Tongue (tissue), 3 donors: ENCODE measurements at places on chromosomes 7 and 10.
A peak's percentile ranks its signal among the peaks of the same experiment; 100 is the strongest.

GRCh38 chr7:135342887-135343286 lies 109.2 kb downstream of the STRA8 start:
- peak; percentile 69 for DNase-seq

GRCh38 chr10:31147210-31147608 lies 115.5 kb upstream of the ZNF438 start:
- no peak for DNase-seq

GRCh38 chr10:75538144-75538543 lies 106.7 kb downstream of the LRMDA start:
- DNase-seq = no peak

- no peak for DNase-seq
Observed at GRCh38 chr10:92421550-92421949, 130.6 kb downstream of the MARCHF5 start.

DNA sequence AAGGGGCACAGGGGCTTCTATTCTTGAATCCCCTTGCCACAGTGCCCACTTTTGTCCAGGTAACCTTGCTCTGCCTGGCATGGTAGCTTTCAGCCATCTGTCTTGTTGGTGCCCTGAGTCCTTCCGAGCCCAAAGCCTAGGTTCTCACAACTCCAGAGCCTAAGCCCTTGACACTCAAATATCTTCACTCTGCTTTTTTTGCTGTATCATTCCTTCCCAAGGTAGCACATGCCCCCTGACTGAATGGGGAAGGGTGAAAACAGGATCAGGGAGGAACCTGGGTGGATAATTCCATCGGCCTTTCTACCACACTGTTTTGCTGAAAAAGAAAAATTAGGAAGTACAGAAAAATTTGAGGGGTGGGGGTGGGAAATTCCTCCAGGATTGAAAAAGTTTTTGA lies 37.6 kb downstream of the LDB3 start:
- DNase-seq = no peak

DNA sequence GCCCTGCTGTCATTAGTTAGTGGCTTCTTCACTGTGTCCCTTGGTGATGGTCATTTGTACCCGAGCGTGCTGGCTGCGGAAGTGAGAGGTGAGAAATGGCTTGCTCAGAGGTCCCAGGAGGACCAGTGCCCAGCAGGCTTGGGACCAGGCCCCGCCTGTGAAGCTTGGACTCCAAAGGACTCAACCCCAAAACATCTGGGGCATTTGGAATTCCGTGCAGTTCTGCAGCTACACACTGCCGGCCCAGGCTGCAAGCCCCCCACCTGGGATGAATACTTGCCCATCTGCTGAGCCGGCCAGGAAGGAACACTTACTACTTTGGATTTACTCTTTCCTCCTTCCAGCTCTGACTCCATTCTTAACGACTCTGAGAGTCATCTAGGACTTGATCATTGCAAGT lies 18.0 kb downstream of the ECHDC3 start:
- no peak for DNase-seq

DNA sequence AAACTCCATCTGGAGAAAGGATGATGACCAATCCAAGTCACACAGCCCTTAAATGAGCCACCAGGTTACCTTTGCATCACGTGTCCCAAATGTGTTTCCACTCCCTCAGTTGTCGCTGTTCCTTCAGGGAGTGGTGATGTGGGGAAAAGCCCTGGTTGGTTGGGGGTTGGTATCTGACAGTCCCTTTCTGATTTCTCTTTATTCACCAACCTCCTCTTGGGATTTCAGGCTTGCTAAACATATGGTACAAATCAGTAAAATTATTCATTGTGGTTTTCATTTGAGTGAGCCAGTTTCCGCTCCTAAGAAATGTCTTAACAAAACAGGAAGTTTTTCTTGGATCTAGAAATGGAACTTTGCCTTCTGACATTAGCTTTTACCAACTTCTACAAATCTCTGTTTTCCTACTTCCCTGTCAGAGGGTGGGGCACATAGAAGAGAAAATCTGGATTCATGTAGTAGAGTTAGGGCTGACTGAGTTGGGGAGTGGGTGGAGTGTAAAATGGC lies 40.0 kb upstream of the KMT2E start:
- no peak for DNase-seq

GRCh38 chr7:53602817-53603418 lies 567.5 kb downstream of the POM121L12 start:
- DNase-seq = no peak

- peak; percentile 38 for DNase-seq
Observed at GRCh38 chr10:120431251-120431651, 25.8 kb upstream of the PLPP4 start.

DNA sequence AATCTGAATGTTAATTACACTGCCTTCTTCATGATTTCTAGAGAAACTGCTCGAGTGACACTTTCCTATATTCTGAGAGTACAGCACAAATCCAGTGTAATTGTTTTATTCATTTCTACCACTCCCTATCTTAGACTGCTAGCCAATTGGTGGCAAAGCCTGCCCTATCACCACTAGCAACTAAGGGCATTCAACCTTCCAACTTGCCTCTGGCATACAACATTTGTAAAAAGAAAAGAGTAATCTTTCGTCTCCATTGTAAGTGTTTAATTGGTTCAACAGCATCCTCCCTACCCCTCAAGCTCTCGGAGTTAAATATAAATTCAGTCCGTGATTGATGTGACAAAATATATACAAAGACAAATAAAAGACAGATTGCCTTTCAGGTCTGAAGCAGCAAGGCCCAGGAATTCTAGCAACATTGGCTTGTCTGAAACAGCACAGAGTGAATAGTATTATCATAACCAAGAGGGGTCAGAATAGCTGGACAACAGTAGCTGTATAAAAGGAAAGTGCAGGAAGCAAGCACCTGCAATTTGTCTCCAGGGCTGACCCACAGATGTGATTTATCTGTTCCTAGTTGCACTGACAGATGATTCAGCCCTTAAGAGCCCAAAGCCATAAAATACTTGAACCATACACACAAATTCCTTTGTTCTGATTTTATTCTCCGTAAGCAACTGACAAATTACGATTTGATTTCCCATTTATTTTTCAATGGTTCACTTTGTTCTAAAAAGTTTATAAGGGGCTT lies 47.6 kb upstream of the ANKRD1 start:
- no peak for DNase-seq

GRCh38 chr10:104309980-104310978 lies 28.0 kb downstream of the ITPRIP start:
- DNase-seq = no peak

DNA sequence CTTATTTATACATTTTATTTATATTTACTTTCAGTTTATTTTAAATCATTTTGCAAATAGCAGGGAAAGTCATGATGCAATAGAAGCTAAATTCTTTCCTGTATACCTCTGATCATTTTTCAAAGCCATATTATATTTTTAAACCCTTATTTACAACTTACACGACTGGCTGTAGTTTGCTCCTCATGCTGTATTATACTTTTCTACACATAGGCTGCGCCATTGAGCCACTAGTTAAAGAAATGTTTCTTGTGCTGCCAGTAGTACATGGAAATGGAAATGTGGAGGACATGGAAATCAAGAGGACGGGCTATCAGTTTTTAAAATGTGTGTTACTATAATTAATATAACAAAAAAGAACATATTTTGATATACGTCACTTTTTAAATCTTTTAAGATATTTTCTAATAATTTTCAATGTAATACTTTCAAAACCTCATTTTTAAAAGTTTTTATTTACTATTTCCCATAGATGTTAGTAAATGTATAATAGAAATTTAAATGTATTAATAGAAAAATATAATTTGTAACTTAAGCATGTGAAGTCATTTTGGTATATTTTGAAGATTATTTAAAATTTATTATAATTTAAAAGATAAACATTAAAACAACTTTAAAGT lies 118.5 kb downstream of the VTI1A start:
- DNase-seq = peak; percentile 89

- peak; percentile 56 for DNase-seq
Observed at GRCh38 chr7:134593530-134594392, 44.9 kb downstream of the AKR1B15 start.

DNA sequence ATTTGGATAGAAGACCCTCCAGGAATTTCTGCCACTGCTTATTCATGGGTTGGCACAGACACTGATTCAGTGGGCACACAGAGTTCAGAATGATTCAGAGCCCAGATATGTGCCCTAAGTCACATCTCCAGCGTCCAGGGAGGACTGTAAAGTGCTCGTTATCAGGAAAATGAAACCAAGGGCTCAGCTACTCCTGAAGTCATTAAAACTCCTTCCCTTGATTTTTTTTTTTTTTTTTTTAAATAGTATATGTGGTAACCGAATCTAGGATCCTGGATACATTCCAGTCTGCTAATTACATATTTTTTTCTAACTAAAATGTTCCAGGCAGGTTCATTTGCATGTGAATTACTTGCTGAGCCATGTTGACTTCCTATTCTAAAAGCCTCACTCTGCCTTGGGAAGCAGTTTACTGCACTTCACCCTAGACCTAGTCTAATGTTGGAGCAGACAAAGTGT lies 34.7 kb downstream of the MET start:
- DNase-seq = no peak

- DNase-seq = no peak
Observed at GRCh38 chr10:20058135-20058534, 241.9 kb downstream of the PLXDC2 start.

- no peak for DNase-seq
Observed at GRCh38 chr10:90304533-90304932, 553.3 kb downstream of the HTR7 start.

DNA sequence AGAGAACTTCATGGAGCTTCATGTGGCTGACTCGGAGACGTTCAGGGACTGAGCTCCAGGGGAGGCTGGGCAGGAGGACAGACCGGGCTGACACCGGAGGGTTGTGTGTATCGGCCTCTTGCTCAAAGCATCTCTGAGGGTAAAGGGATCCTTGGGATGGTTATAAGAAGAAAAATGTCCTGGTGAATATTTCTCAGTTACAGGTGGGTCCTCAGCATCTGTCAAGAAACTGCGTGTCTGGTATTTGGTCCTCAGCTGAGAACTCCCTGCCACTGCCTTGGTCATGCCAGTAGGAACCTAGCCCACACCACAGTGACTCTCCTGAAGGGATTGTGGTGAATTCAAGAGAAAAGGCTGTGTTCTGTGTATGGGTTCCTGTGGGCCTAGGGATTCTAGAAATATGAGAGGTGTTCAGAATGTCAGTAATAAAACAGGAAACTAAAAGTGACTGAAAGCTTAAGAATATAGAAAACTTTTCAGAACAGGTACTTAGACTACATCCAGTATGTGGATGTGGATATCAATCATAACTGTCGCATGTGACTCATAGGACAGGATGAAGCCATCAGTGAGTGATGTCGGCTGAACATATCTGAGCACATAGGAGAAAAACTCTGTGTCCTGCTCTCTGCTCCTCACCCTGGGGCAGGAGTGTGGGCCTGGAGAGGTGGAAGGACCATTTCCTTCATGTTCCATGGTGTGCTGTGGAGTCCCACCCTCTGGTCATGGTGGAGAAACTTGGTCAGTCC lies 28.4 kb downstream of the MBL2 start:
- no peak for DNase-seq

- DNase-seq = no peak
Observed at GRCh38 chr7:44288811-44289340, 36.5 kb downstream of the CAMK2B start.

DNA sequence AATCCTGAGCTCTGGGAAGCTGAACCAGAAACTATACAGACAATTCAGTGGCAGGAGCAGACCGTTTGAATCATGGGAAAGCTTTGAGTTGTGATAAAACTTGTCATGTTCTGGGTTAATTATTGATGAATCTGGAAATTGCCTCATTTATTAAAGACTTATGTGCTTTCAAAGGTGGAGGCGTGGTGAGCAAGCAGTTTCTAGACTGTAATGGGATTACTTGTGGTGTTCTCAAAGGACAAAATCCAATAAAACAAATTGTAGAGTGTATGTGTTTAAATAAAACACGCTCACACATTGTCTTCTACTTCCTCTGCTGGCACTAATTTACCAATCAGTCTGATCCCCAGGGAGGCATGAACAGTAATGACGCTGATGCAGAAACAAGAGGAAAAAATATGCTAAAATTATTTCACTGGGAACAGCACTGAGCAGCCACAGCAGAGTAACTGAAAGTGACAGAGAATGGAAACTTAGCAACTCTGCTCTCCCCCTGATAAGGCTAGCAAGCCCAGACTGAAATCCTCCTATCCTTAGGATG lies 25.1 kb downstream of the PARD3 start:
- DNase-seq = no peak

GRCh38 chr7:93359520-93360198 lies 127.5 kb downstream of the VPS50 start:
- no peak for DNase-seq

DNA sequence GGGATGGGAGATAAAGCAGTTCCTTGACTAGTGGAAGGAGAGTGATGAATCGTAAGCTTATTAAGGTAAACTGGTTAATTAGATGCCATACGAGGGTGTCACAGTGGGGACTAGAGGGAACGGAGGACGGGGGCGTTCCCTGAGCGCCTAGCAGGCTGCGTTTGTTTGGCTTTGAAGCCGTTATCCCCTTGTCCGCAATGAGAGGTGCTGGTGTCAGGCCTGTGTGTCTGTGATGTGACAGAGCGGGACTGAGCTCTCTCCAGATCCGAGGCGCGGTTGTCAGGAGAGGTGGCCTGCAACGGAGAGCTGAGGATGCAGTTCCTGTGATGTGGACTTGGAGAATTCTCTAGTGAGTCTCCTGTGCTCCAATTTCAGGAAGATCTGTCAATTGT lies 60.0 kb upstream of the PRPS1L1 start:
- no peak for DNase-seq

- no peak for DNase-seq
Observed at GRCh38 chr7:149853157-149853556, 15.0 kb downstream of the ZNF862 start.

DNA sequence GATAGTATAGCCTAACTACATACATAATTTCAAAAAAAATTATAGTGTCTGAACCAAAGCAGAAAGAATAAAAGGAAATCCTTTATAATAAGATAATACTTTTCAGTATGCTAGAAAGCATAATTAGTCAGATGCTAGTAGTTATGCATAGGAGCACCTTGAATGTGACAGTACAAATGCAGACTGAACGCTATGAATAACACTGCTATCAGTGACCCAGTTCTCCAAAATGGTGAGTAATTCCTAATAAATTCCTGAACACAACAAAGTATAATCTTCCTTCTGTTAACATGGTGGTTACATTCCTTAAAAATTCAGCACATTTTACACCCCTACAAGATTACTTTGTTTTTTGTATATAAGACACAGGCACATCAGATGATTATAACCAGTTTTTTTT lies 1.2 kb upstream of the CHPF2 start:
- no peak for DNase-seq

- DNase-seq = no peak
Observed at GRCh38 chr10:75779276-75779675, 347.9 kb downstream of the LRMDA start.

- DNase-seq = no peak
Observed at GRCh38 chr10:88409236-88409635, 173.9 kb downstream of the RNLS start.

DNA sequence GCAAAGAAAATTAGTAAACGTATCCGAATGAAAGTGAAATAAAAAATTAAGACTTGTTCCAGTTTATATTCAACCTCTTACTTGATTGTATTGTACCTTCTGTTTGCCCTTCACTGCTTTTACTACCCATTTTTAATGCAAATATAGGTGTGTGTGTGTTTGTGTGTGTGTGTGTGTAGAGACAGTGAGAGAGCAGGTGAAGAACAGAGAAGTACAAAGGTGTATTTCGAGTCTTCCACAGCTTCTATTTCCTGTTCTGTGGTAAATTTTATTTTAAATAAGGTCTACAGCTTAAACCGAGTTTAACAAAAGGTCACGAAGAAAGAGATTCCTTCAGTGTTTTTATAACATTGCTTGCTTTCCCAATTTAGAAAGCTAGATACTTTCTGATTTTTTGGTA lies 12.7 kb upstream of the SVIL start:
- no peak for DNase-seq
